ENCODE measurements at places on chromosomes 6 and 20.
A peak's percentile ranks its signal among the peaks of the same experiment; 100 is the strongest.

DNA sequence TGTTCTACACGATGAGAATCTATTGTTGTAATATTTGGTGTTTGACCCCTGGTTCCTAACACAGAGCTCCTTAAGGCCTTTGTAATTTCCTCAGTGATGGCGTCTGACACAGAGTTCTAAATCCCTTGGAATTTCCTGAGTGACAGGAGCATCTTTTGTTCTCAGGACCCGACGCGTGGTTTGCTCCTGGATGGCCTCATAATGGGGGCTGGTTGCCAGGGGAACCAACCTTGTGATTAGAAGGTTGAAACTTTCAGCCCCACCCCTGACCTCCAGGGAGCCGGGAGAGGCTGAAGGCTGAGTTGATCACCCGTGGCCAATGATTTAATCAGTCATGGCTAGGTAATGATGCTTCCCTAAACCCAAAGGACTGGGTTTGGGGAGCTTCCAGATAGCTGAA, 20.5 kb upstream of the ZNF133 start:
- DNase-seq, result no peak

DNA sequence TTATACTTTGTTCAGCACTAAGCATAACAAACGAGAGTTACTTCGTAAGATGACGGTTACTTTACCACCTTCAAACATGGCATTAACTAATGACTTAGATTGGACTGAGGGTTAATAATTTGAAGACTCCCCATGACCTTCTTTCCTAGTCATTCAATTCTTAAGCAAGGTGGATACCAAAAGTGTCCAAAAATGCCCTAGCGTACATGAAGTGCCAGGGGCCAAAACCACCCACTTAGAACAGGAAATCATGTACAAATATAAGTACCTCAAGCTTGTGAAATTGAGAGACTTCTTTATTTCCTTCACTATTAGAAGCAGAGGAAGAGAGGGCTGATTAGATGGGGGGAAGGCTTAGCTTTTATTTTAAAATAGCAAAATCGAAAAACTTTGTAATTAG, 166.4 kb downstream of the ATXN1 start:
- DNase-seq, result no peak

GRCh38 chr6:163985710-163986109, 571.2 kb downstream of the QKI start:
- no peak for DNase-seq

GRCh38 chr6:85354761-85355618, 94.9 kb upstream of the NT5E start:
- DNase-seq, result peak; percentile 40

- no peak for DNase-seq
Measured at GRCh38 chr6:36760685-36761435, 63.2 kb downstream of the RAB44 start.

- no peak for DNase-seq
Measured at GRCh38 chr20:1283522-1284510, 17.7 kb downstream of the SNPH start.

DNA sequence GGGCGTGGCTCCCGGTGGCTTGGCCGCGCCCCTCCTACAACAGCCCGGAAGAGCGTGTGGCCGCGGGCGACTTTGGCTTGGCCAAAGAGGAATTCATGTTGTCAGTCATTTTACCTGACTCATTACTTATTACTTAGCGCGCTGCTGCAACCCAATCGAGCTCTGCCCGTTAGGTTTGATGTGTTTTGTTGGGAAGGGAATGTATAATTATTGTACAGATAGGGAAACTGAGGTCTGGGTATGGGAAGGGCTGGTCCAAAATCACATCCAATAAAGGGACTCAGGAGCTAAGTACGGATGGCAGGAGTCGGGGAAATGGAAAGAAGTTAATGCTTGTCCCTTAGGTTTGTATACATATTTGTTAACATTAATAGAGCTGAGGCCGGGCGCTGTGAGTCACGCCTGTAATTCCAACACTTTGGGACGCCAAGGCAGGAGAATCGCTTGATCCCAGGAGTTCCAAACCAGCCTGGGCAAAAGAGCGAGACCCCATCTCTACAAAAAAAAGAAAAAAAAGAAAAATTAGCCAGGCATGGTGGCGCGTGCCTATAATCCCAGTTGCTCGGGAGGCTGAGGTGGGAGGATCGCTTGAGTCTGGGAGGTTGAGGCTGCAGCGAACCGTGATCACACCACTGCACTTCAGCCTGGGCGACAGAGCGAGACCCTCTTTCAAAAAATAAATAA, 639 bp upstream of the ZNF335 start:
- no peak for DNase-seq

DNA sequence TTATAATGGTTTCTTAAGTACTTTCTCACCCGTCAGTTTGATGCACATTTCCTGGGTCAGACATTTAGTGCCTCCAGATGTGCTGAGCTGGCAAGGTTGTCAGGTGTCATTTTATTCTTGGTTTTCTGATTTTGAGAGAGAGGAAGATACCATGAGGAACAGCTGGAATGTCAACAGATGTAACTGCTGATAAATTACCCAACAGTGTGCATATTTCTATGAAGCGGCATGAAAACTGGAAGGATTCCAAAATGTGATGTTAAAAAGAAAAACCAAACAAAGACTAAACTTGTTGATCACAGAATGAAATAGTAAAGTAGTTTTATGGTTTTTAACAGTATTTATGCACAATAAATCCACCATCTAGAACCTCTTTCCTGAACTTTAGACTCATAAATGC, 447.3 kb downstream of the HDGFL1 start:
- DNase-seq, result no peak

Data from left kidney (tissue), 8 donors.